ENCODE measurements at places on chromosomes 11 and 22. TPM values are rescaled to one million over a fixed set of nuclear protein-coding genes. Genes with fewer than 3 reads are reported as not detected.

DNA sequence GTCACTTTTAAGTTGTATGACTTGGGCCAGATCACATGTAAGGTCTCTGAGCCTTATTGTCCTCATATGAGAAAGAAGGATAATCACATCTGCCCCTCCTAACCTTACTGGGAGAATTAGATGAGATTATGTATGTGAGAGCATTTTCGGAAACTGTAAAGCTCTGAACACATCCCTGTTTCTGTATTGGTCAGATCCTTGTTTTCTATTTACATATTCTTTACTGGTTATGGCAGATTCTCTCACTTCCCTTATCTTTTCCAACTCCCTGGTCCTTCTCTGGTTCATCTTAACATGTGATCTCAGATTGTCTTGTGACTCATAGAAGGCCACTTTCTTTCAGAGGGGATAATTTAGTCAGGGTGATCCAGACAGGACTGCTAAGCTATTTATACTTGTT lies 41.8 kb downstream of the CCDC81 start:
- H3K4me3 ChIP-seq: no peak overlapping the region
- no peaks in the 10 kb centered on the region for H3K27me3 ChIP-seq
- no peak for DNase-seq
- H3K27ac ChIP-seq: no peak overlapping the region

GRCh38 chr11:35289821-35290220 lies 129.5 kb downstream of the SLC1A2 start:
- no peak for DNase-seq
- H3K27me3 ChIP-seq: no peaks in the 10 kb centered on the region
- no peak overlapping the region for H3K27ac ChIP-seq

GRCh38 chr11:12845739-12846358 lies 163.3 kb upstream of the RASSF10 start:
- H3K27ac ChIP-seq: peak overlapping the region; percentile 73
- peaks cover 52% of the 10 kb centered on the region for H3K4me1 ChIP-seq
- no peaks in the 10 kb centered on the region for H3K36me3 ChIP-seq
- no peaks in the 10 kb centered on the region for H3K27me3 ChIP-seq
- no peak overlapping the region for H3K4me3 ChIP-seq
- peak; percentile 70 for DNase-seq

The PPP1R14B gene
- total RNA-seq: 177 TPM

The SHANK3 gene
- total RNA-seq: 3.8 TPM

The C11orf86 gene
- 0.38 TPM for total RNA-seq

GRCh38 chr11:83044958-83045712 lies 26.6 kb downstream of the RAB30 start:
- no peak overlapping the region for H3K4me3 ChIP-seq
- H3K27me3 ChIP-seq: no peaks in the 10 kb centered on the region
- no peak for DNase-seq
- no peak overlapping the region for H3K27ac ChIP-seq
- H3K4me1 ChIP-seq: no peaks in the 10 kb centered on the region

GRCh38 chr22:29079218-29079901 lies 6.5 kb downstream of the KREMEN1 start:
- no peaks in the 10 kb centered on the region for H3K36me3 ChIP-seq
- no peak overlapping the region for H3K27ac ChIP-seq
- H3K27me3 ChIP-seq: no peaks in the 10 kb centered on the region
- H3K4me3 ChIP-seq: no peak overlapping the region

GRCh38 chr22:22103078-22103875 lies 120.7 kb upstream of the TOP3B start:
- H3K4me1 ChIP-seq: no peaks in the 10 kb centered on the region
- no peaks in the 10 kb centered on the region for H3K27me3 ChIP-seq
- no peak overlapping the region for H3K4me3 ChIP-seq
- no peaks in the 10 kb centered on the region for H3K36me3 ChIP-seq
- H3K27ac ChIP-seq: no peak overlapping the region

The IGF2 gene
- total RNA-seq: 99.9 TPM

The IRAG1 gene
- total RNA-seq: 1.8 TPM

GRCh38 chr11:36013950-36014897 lies 70.4 kb downstream of the LDLRAD3 start:
- no peaks in the 10 kb centered on the region for H3K4me1 ChIP-seq
- no peak overlapping the region for H3K4me3 ChIP-seq
- DNase-seq: no peak
- no peak overlapping the region for H3K27ac ChIP-seq

- no peak for DNase-seq
- H3K27me3 ChIP-seq: no peaks in the 10 kb centered on the region
- H3K27ac ChIP-seq: no peak overlapping the region
- H3K4me1 ChIP-seq: no peaks in the 10 kb centered on the region
Measured at GRCh38 chr11:125251956-125252355, 87.4 kb downstream of the PKNOX2 start.

DNA sequence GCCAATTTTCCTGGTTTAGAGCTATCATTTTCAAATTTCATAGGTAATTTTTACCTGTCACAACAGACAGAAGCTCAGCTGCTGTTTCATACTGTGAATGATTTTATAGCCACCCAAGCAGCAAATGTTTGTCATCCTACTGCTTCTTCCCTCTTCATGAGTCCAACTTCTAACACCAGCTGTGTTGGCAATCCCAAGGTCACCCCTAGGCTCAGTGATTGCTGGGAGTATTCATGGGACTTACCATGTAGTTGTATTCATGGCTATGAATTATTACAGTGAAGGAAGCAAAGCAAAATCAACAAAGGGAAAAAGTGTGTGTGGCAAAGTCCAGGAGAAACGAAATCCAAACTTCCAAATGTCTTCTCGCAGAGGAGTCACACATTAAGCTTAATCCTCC lies 28.5 kb downstream of the CUL5 start:
- H3K36me3 ChIP-seq: peaks cover 21% of the 10 kb centered on the region
- no peaks in the 10 kb centered on the region for H3K4me1 ChIP-seq
- no peak overlapping the region for H3K27ac ChIP-seq

DNA sequence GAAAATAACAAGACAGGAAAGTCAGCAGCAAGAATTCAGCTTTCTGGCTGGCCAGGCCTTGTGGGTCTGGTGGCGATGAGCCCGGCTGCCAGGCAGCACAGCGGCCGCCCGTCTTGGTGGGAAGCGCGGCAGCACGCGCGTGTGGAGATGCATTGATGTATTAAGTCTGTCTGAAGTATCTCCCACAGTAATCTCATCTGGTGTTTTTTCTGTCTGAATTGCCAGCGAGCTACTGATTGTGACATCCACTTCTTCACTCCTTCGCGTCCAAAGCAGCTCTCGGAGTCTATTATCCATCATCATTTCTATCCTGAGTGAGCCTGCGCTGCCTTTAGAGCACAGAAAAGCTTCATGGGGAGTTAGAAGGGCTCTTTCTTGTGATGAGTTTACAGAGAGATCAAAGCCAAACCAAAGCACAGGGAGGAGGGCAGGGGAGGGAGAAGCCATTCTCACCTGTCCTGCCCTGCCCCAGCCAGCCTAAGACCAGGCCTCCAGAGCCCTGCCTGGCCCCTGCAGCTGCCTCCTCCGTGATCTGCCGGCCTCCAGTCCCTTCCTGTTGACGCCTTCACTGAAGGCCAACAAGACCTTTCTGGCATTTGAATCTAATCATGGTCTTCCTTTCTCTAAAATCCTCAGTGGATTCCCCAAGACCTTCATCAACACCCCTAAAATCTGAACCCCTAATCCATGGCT lies 1419.0 kb downstream of the TBC1D22A start:
- no peak for DNase-seq
- H3K27me3 ChIP-seq: no peaks in the 10 kb centered on the region
- no peaks in the 10 kb centered on the region for H3K4me1 ChIP-seq
- H3K4me3 ChIP-seq: no peak overlapping the region

The OR4X2 gene
- total RNA-seq: not detected

GRCh38 chr11:69463181-69463994 lies 18.1 kb upstream of the LINC01488 start:
- no peak for DNase-seq
- no peaks in the 10 kb centered on the region for H3K27me3 ChIP-seq
- no peak overlapping the region for H3K27ac ChIP-seq
- no peaks in the 10 kb centered on the region for H3K4me1 ChIP-seq
- H3K36me3 ChIP-seq: no peaks in the 10 kb centered on the region

DNA sequence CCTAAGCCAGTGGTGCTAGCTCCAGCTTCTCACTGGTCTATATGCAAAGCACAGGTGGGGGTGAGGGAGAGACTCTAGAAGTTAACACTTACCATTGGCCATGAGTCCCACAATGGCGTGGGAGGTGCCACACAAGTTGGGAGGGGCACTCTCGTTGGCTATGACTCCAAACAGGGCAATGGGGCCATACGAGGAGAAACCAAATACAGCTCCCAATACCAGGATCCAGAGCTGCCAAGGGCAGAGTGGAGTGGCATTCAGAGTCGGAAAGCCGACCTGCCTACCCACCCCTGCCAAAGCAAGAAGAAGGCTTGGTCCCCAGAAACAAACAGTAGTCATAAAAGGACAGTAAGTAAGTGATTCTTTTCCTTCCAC lies 5.6 kb downstream of the SLC37A4 start:
- no peaks in the 10 kb centered on the region for H3K36me3 ChIP-seq
- no peak overlapping the region for H3K4me3 ChIP-seq
- H3K27me3 ChIP-seq: no peaks in the 10 kb centered on the region
- H3K4me1 ChIP-seq: peaks cover 20% of the 10 kb centered on the region
- no peak for DNase-seq
- H3K27ac ChIP-seq: no peak overlapping the region

- no peak for DNase-seq
- peaks cover 30% of the 10 kb centered on the region for H3K36me3 ChIP-seq
- no peaks in the 10 kb centered on the region for H3K27me3 ChIP-seq
- H3K4me3 ChIP-seq: no peak overlapping the region
- H3K27ac ChIP-seq: no peak overlapping the region
Measured at GRCh38 chr11:65442842-65443331, 20.3 kb downstream of the NEAT1 start.

- H3K4me1 ChIP-seq: no peaks in the 10 kb centered on the region
- H3K36me3 ChIP-seq: no peaks in the 10 kb centered on the region
- DNase-seq: peak; percentile 72
- peak overlapping the region; percentile 37 for H3K27ac ChIP-seq
- peak overlapping the region; percentile 16 for H3K4me3 ChIP-seq
- H3K27me3 ChIP-seq: no peaks in the 10 kb centered on the region
Measured at GRCh38 chr11:123430721-123431497, 840 bp downstream of the GRAMD1B start.

The SOX6 gene
- 18.4 TPM for total RNA-seq

The MRPL11 gene
- total RNA-seq: 20.7 TPM

DNA sequence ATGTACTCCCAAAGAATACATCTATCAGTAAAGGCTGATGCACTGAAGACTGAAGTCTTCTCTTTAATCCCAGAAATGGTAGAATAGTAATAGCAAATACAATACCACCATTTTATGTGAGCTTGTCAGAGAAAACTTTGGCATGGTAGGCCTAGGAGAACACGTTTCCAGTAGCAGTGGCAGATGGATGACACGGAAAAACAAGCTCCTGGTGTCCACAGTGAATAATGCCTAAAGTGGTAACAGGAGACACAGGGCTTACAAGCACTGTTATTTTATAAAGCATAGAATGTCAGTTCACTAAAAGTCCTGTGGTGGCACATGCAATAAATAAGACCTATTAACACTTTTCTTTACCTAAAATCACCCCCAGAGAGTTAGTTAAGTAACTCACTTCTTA lies 277.6 kb downstream of the TTC28 start:
- H3K4me1 ChIP-seq: no peaks in the 10 kb centered on the region
- no peak for DNase-seq
- no peaks in the 10 kb centered on the region for H3K36me3 ChIP-seq
- no peak overlapping the region for H3K4me3 ChIP-seq
- no peaks in the 10 kb centered on the region for H3K27me3 ChIP-seq

GRCh38 chr11:44979543-44980399 lies 29.1 kb upstream of the TP53I11 start:
- no peaks in the 10 kb centered on the region for H3K27me3 ChIP-seq
- peaks cover 44% of the 10 kb centered on the region for H3K4me1 ChIP-seq
- no peaks in the 10 kb centered on the region for H3K36me3 ChIP-seq
- no peak overlapping the region for H3K4me3 ChIP-seq
- peak; percentile 91 for DNase-seq

- no peaks in the 10 kb centered on the region for H3K36me3 ChIP-seq
- H3K4me1 ChIP-seq: peaks cover 51% of the 10 kb centered on the region
- DNase-seq: peak; percentile 21
- no peaks in the 10 kb centered on the region for H3K27me3 ChIP-seq
- peak overlapping the region; percentile 99 for H3K27ac ChIP-seq
- no peak overlapping the region for H3K4me3 ChIP-seq
Measured at GRCh38 chr22:46058591-46059519, 81.9 kb upstream of the WNT7B start.
